ENCODE measurements at places on chromosomes 3 and 15.

DNA sequence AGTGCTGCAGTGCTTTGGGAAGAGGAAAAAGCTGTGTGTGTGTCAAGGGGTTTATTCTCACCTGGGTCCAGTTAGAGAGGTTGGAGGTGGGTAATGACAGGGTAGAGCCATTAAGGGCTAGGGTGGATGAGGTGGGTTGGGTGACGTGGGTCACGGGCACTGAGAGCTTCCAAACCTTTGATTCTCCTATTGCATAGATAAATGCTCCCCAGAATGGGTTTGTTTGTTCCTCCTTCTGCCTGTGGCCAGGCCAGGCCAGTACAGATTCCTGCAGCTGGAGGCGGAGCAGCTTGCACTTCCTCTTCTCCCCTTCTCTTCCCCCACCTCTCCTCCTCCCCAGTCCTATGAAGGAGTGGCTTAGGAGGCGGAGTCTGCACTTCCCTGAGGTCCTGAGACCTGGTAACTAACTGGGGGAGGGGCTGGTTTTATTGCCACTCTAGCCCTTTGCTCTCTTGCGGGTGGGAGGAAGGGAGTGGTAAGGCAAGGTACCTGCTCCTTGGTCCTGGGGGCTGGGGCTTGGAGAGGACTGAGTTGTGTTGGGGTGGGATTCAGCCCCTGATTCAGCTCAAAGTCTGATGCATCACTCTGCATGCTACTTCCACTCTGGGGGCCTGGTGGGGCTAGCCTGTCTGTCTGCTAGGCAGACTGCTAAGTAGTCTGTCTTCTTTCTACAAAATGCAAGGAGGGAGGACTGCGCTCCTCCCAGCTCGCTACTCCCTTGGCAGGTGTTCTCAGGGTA lies 3.5 kb downstream of the SPINT1 start:
- peak; percentile 93 for DNase-seq

DNA sequence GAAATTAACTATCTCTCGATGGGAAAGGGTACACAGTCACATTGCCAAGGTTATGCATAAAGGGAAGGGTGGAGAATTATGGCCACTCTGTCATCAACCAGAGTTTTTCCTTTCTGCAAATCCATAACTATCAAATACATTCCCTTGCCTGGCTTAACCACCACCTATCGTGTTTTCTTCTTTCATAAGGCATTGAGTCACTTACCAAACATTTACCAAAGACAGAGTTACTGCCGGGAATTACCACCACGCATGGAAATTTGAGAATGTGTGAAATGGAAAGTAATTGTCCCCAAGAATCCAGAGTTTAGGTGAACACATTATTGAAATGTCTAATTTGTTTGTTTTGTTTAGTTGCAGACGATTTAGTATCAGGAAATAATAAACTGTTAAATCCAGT lies 134.3 kb upstream of the LRRN1 start:
- no peak for DNase-seq

GRCh38 chr15:40511093-40511471 lies 40.3 kb downstream of the CHST14 start:
- DNase-seq: no peak

DNA sequence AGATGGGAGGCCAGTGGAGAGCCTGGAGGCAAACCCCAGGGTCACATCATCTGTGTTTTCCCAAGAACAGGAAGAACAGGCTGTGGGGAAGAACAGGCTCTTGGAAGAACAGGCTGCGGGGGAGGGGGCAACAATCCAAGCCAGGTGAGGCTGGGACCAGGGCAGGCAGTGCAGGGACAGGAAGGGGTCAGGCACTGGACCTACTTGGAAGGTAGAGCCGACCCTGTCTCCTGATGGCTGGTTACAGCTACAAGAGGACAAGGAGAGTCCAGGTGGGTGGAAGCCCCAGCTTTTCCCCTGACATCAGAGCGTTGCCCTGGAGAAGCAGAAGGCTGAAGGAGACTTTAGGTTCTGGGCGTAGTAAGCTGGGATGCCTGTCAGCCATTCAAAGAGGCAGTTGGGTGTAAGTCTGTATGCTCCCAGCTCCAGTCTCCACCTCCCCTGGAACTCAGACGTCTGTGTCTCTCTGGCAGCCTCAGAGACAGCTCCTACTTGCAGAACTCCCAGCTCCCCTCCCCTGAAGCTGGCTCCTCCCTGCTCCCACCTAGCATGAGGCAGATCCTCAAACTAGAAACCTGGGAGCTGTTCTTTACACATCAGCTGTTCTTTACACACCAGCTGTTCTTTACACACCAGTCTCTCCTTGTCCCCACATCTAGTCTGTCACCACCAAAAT lies 130.9 kb downstream of the DNAJB8 start:
- no peak for DNase-seq

DNA sequence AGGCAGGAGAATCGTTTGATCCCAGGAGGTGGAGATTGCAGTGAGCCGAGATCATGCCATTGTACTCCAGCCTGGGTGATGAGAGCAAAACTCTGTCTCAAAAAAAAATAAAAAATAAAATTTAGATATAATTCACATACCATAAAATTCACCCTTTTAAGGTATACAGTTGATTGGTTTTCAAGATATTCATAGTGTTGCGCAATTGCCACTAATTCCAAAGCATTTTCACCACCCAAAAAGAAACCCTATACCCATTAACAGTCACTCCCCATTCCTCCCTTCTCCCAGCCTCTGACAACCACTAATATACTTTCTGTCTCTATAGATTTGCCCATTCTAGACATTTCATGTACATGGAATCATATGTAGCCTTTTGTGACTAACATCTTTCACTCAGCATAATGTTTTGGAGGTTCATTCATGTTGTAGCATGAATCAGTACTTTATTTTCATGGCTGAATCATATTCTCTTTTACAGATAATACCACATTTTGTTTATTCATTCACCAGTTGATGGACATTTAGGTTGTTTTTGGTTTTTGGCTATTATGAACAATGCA lies 116.7 kb downstream of the RASA2 start:
- no peak for DNase-seq

- DNase-seq: peak; percentile 5
Observed at GRCh38 chr3:17579289-17580031, 163.0 kb downstream of the TBC1D5 start.

GRCh38 chr3:5349343-5349742 lies 161.8 kb downstream of the EDEM1 start:
- no peak for DNase-seq

GRCh38 chr3:112002096-112002971 lies 3.6 kb downstream of the TAGLN3 start:
- DNase-seq: no peak

DNA sequence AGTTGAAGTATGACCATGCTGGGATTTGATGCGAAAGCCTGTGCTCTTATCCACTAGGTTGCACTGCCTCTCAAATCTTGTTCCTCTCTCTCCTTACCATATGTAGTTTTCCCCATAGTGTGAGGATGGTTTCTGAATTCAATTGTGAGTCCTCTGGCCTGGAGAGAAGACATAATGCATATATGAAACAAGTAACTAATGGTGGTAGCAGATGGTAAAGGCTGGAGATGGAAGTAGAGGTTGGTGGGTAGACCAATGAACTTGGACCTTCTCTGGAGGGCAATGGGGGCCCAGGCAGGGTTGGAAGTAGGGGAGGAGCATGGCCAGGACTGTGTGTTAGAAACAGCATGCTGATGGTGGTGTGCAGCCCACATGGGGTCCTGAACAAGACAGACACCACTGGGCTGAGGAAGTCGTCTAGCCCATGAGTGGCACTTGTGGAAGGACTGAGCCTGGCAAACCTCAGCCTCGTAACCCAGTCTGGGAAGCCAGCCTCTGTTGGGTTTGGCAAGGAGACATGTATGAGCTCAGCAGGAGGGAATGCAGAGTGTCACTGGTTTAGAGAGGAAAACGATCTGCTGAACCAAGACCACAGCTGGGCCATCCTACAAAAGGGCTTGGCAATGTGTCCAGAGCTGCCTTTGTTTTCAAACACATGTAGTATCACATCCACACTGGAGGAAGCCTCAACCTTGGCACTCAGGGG lies 18.5 kb upstream of the LMCD1 start:
- no peak for DNase-seq

- DNase-seq: no peak
Observed at GRCh38 chr3:42557854-42558253, 23.9 kb downstream of the SEC22C start.

DNA sequence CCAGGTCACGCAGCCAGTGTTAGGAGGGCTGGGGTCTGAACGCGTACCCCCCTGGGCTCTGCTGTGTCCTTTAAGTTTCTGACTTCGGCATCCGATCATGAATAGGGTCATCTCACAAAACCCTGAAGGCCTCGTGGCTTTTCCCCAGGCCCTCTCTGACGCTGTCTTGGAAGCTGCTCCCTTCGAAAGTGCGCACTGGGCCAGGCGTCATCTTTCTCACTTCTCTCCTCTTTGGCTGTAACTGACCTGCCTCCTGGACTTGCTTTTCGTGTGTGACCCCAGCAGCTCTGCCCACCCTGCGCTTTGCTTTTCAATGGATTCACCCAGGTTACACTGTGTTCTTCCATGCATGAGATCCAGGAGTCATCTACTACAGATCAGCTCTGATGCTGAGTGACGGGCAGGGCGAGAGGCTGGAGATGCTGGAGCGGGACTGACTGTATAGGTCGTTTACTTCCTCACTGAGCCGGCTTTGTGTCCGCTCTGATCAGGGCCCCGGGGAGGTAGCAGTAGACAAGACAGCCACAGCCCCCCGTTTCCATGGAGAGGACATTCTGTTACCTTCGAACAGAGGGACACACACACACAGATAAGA lies 45.0 kb upstream of the PCSK6 start:
- no peak for DNase-seq

GRCh38 chr3:50453907-50454306 lies 49.5 kb downstream of the CACNA2D2 start:
- DNase-seq: no peak

DNA sequence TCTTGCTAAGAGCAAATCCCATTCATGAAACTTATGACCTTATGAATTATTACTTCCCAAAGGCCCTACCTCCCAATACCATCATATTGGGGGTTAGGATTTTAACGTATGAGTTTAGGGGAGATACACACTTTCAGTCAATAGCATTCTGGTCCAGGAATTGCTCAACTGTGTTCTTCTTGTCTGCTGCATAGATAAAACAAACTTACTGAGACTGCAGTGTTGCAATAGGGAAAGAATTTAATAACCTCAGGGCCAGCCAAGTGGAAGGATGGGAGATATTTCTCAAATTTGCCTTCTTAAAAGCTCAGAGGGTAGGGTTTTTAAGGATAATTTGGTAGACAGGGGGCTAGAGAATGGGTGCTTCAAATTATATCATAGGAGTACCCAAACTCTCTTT lies 625.8 kb downstream of the OTOL1 start:
- no peak for DNase-seq

- DNase-seq: peak; percentile 3
Observed at GRCh38 chr3:149224736-149225594, 3.3 kb upstream of the CP start.

GRCh38 chr15:85353516-85353915 lies 26.9 kb upstream of the AKAP13 start:
- DNase-seq: no peak

- DNase-seq: no peak
Observed at GRCh38 chr15:77797270-77797669, 164.6 kb upstream of the LINGO1 start.

- peak; percentile 29 for DNase-seq
Observed at GRCh38 chr3:133927540-133928066, 31.9 kb upstream of the RAB6B start.

DNA sequence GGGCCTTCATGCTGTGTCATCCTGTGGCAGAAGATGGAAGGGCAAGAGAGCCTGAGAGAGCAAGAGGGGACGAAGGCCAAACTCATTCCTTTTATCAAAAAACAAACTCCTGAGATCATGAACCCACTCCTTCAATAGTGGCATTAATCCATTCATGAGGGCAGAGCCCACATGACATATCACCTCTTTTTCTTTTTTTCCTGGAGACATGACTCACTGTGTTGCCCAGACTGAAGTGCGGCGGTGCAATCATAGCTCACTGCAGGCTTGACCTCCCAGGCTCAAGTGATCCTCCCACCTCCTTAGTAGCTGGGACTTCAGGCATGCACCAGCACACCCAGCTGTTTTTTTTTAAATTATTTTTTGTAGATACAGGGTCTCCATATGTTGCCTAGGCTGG lies 92.0 kb upstream of the RNU6-1 start:
- DNase-seq: no peak

- no peak for DNase-seq
Observed at GRCh38 chr3:198048445-198048844, 88.4 kb downstream of the LMLN start.

- peak; percentile 48 for DNase-seq
Observed at GRCh38 chr3:127831723-127832172, 9.4 kb upstream of the MGLL start.

GRCh38 chr3:139308560-139308959 lies 35.3 kb upstream of the MRPS22 start:
- DNase-seq: no peak

DNA sequence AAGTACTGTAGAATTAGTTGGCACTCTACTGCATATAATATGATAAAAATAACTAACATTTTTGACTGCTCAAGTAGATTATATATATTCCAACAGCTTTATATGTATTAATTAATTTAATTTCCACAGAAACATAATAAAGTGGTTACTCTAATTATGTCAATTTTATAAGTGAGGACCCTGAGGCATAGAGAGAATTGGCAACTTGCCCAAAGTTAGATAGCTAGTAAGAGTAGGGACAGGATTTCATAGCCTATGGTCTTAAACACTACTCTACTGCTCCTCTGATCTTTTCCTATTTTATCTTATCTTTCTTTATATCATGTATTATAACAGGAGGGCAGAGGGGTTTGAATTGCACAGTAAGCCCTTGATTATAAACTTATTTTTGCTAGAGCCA lies 418.7 kb upstream of the SGO1 start:
- DNase-seq: no peak

DNA sequence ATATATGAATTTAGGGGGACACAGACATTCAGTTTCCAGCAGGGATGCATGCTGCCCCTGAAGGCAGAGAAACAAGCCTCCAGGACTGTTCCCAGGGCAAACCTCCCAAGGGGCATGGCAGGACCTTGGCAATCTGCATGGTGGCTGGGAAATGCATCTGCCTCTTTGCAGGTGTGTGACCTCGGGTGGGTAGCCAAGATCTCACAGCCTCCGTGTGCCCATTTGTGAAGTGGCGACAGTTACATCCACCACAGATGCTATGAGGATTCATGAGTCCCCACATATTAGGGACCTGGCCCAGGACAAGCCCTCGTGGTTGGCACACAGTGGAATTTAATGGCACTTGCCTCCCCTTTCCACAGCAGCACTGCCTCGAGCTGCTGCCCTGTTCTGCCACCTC lies 29.9 kb downstream of the SLC28A1 start:
- DNase-seq: no peak

GRCh38 chr3:100880072-100880471 lies 113.1 kb downstream of the ABI3BP start:
- no peak for DNase-seq

All from GDM1 (cell line).